GF-D8 (cell line): ENCODE measurements at places on chromosomes 7 and 10.

GRCh38 chr7:43467406-43467805, 115.5 kb upstream of the STK17A start:
- DNase-seq: no peak

DNA sequence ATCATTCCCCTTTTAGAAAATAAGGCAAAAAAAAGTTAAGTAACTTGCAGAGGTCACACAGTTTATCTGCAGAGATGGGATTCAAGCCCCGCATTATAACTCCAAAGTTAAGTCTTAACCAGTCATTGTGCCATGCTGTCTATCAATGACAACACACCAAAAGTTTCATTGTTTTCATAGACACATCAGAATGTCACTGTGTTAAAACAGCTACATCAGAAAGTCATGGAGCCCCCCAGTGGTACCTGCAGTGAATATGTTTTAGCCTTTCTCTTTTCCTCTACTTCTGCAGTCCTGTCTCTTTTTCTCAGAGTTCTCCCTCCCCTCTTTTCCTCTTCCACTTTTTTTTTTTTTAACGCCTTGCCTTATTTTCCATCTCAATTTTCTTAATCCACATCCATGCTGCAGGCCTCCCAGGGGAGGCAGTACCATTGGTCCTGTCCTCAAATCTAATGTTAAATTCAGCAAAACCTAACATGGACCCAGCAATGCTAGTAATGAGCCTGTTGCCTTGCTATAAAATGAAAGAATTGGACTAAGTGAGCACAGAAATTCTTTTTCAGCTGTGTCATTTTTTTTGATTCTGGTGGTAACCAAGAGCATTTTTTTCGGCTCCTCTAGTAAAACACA, 3.8 kb upstream of the NRCAM start:
- DNase-seq: no peak

DNA sequence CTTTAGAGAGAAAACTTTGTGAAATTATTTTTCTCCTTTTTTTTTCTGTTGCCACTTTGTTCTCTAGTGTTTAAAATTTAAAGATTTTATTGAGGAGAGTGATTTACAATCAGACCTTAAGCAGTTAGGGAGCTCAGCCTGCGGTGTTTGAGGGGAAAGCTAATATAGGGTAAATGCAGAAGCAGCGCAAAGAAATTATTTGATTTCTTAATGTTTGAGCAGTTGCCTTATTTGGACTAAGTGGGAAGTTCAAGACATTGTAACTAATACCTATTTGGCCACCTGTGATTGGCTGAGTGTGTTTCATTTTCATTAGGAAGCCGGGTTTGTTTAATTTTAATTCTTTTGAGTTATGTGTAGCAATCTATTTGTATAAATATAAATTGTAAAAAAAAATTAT, 25.3 kb downstream of the WAC start:
- no peak for DNase-seq

GRCh38 chr7:30648744-30649540, 33.3 kb downstream of the CRHR2 start:
- no peak for DNase-seq

GRCh38 chr10:78266741-78267469, 233.2 kb downstream of the RPS24 start:
- DNase-seq: no peak

- DNase-seq: no peak
Observed at GRCh38 chr10:122336332-122336731, 38.2 kb upstream of the PLEKHA1 start.

- no peak for DNase-seq
Observed at GRCh38 chr7:115034515-115034914, 112.6 kb downstream of the MDFIC start.

DNA sequence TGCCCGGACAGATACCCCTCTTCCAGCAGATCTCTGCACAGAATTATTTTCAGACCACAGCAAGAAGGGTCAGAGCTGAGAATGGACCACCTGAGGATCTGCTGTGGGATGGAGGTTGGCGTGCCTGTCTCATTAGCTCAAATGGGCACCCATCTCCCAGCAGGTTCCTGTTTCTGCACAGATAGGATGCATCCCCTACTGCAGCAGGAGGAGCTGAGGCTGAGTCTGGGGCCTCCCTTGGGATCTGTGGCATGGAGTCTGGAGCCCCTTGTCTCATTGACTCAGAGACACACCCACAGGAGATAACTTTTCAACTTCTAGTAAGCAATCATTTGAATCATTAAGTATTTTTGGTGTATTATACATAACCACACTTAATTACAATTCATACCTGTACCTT, 212.7 kb downstream of the ADK start:
- no peak for DNase-seq

DNA sequence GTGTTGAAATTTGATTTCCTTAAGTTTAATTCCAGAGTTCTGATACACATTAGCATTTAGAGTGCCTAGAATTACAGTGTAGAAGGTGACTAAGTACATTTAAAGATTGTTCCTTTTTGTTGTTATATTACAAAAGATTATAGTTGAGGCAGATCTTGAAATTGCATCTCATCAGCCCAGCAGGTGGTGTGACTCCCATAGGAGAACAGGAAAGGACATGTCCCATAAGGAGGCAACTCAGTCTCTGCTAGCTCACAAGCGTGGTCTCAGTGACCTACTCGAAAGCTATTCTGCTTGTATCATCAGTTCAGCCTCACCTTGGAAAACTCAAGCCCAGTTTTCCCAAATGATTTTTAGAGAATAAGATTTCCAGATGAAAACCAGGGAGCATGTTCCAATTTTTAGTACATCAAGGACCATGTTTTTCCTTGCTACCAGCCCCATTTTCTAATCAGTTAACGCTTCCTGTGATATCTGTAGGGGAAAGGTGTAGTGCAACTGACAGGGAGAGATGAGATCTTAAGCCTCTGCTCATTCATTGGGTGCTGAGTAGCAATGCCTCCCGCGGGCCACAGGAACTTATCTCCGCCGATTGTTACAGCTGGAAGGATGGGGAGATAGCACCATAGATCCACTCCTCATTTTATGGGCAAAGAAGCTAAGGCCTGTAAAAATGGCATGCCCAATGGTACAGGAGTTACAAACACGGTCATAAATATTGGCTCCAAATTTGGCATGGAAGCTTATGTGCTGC, 1.1 kb upstream of the GNAI1 start:
- DNase-seq: no peak

GRCh38 chr10:79266543-79267312, 80.5 kb upstream of the PPIF start:
- DNase-seq: peak; percentile 78

DNA sequence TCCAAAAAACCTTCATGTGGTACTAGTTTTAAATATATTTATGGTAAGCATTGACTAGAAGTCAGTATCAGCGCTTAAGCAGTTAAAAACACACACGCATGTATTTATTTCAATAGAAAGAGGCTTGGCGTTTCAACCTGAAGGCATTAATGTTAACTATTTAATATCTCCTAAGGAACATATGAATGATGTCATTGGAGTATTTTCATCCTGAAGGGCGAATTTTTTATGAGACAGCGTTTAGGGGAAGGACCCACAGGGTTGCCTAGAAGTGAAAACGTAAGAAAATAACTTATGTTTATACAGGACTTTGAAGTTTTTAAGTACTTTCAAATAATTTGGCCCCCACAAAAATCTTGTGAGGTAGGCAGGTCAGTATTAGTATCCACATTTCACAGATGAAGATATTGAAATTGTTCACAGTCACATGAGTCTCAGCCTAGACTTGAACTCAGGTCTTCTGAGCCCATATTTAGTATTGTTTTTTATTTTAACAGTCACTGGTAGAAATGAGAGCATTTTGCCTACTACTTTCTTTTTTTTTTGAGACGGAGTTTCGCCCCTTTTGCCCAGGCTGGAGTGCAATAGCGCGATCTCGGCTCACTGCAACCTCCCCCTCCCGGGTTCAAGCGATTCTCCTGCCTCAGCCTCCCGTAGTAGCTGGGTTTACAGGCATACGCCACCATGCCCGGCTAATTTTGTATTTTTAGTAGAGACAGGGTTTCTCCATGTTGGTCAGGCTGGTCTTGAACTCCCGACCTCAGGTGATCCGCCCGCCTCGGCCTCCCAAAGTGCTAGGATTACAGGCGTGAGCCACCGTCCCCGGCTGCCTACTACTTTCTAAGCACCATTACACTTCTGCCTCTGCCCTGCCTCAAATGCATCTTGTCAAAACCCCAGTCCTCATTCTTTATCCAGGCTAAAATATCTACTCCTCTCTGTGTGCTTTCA, 1.8 kb downstream of the SLK start:
- DNase-seq: no peak

DNA sequence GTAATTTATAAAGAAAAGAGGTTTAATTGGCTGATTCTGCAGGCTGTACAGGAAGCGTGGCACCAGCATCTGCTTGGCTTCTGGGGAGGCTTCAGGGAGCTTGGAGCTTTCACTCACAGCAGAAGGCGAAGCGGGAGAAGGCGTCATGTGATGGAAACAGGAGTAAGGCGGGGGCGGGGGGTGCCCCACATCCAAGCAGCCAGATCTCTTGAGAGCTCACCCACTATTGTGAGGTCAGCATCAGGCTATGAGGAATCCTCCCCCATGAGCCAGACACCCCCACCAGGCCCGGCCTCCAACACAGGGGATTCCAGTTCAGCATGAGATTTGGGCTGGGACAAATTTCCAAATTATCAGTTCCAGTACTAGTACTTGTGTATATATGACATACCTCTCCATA, 46.2 kb downstream of the WDR37 start:
- DNase-seq: no peak

- DNase-seq: no peak
Observed at GRCh38 chr7:28301148-28301641, 111.1 kb upstream of the CREB5 start.

GRCh38 chr10:86153751-86154150, 212.8 kb downstream of the GRID1 start:
- DNase-seq: no peak

DNA sequence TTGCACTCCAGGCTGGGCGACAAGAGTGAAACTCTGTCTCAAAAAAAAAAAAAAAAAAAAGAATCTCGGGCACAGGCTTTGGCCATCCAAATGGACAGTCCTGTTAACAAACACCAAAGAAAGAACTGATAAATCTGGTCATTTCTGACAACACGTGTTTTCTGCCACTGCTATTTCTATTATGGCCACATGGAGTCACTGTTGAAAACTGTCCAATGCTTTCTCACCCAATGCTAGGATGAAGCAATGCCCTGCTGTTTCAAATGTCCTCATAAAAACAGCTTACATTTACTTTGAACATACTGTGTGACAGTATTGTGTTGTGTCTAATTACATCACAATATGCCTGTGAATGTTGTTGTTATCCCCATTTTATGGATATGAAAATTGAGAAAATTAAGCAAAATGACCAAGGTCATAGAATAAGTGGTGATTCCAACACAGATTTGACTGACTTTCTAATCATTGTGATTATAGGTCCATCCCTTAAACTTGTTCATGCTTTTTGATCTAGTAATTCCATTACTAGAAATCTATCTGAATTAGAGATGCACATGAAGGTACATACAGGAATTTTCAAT, 19.9 kb upstream of the MAP3K8 start:
- DNase-seq: peak; percentile 60

DNA sequence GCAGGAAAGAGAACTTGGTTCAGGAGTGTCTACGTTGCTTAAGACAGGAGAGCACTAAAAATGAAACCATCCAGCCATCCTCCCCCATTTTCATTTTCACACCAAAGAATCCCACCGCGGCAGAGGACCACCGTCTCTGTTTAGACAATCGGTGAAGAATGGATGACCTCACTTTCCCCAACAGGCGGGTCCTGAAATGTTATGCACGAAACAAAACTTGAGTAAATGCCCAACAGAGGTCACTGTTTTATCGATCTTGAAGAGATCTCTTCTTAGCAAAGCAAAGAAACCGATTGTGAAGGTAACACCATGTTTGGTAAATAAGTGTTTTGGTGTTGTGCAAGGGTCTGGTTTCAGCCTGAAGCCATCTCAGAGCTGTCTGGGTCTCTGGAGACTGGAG, 1.4 kb upstream of the IL6 start:
- DNase-seq: no peak

DNA sequence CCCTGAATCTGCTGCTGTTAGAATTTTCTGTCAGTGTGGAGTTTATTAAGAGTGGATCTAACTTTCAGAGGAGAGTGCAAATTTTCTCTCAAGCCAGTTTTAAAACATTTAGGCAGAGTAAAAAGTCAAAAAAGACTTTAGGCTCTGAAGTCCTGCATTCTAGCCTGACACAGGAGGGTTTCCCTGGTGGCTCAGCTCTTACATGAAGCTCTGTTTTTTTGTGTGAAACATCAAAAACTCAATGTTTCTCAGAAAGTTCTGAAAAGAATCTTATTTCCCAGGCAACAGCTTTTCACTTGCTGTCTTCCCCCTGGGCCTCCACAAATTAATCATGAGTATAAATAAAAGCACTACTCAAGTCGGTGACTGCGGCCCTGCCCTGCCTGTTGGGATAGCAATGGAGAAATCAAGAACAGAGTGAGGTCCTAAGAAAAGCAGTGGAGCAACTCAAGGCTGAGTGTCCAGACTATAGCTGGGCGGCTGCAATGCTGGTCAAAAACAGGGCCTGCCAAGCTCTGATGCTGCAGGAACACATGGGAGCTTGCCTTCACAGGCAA, 22.3 kb upstream of the WDR11 start:
- no peak for DNase-seq

GRCh38 chr7:85489498-85489897, 302.6 kb upstream of the SEMA3D start:
- DNase-seq: no peak

DNA sequence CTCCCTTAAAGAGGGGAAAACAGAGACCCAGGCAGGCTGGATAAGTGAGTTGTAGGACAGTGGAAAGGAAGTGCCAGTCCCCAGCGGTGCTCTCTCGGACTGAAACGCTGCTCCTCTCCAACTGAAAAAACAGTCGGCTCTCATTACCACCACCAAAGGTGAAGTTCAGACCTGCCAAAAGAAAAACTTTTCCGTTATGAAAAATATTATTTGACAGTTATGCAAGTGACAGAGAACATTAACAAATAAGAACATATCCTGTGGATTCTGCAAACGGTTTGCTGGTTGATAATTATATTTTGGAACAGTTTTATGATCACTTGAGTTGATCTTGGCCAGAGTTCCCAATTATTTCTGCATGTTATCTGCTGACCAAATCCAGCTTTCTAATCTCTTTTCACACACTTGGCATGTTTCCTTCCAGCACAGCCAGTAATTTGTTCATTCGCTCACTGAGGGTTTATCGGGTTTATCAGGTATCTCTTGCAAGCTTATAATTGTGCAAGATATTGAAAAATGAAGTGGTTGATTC, 82.6 kb downstream of the PTPRE start:
- no peak for DNase-seq

DNA sequence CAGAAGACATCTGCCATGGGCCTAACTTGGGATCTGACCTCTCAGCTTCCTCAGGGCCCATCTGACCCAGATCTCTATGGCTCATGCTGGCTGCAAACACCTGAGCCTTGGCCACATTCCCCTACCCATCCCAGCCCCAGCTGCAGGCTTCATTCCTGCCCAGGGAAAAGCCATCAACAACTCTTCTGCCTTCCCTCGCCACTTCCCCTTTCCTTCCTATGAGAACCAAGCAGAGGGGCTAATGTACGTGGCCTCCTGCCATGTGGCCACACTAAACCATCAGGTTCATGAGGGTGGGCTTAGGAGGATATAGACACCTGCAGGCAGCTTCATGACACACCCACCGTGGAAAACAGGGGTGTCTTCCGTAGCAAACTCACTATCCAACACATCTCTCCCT, 312.2 kb downstream of the GALNT17 start:
- DNase-seq: no peak

GRCh38 chr10:67261300-67261797, 335.5 kb downstream of the LRRTM3 start:
- DNase-seq: no peak
